ENCODE measurements at places on chromosomes 3 and 15.

GRCh38 chr3:10420745-10421475 lies 84.5 kb downstream of the ATP2B2 start:
- DNase-seq, result no peak

GRCh38 chr15:83209333-83209732 lies 1.7 kb upstream of the HDGFL3 start:
- DNase-seq, result no peak

DNA sequence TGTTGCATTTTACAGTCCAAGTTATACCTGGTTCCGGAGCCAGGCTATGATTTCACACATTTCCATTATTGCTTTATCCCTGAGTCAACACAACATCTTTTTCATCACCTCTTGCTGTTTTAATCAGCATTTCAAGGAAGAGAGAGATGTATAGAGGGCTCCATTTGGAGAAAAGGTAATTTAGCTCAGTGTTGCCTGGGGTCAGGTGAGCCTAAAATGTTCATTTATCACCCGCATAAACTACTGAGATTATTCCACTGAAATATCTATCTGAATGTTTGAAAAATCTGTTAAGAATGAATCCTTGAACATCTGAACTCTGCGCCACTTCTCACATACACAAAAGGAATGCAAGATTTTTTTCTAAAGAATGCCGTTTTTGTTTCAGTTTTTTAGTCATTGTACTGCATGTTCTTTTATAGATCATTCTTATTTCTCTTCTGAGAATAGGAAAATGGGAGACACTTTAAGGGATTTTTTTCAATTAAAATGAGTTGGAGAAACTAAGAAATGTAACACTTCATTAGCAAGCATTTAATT lies 51.5 kb upstream of the AGTR1 start:
- DNase-seq, result no peak

DNA sequence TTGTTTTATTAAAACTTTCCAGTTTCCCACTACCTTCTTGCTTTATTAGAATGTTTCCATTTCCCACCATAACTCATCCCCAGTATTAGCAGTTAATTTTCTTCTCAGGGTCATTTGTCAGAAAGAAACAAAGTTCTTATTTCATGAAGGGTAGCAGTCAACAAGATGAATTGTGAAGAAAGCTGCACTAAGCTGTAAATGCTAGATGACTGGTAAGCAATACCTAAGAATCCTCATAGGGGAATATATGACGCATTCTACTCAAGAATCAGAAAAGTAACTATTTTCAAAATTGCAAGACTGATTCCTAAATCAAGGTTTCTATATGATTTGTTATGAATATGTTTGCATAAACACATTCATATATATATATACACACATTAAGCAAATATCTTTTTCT lies 48.8 kb upstream of the WDR5B start:
- DNase-seq, result no peak

DNA sequence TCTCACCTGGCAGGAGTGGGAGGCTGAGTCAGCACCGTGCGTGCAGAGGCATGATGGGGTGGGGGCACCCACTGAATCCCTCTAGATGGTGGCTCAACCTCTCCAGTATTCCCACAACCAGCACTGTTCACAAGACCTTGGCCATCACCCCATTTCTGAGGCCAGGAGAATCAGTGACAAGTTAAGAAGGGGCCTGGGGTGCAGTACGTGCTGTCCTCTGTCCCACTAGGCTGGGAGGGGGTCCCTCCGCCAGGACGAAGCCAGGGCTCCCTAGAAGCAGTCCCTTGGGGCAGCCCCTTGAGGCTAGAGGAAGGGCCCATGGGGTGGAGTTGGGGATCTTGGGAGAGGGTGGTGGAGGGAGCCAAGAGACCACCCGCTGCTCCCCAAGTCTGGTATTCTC lies 4.8 kb downstream of the MYL3 start:
- no peak for DNase-seq

DNA sequence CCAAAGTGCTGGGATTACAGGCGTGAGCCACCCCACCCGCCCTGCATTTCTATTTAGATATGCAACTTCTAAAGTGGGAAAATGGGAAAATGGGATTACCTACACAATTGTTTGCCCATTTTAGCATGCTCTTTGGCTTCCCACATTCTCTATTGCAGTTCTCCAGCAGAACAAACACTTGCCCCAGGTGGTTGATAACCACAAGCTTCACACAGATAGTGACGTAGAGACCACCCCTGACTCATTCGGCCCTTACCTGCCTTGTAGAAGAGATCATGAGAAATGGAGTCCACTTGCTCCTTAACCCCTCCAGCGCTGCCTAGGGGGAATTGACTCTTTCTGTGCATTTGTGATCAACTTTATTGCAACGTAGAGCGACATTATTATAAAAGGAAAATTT lies 83.2 kb upstream of the RAP2B start:
- DNase-seq, result no peak

GRCh38 chr15:38551720-38552648 lies 12.6 kb downstream of the RASGRP1 start:
- DNase-seq, result no peak

- no peak for DNase-seq
These were observed 898.2 kb downstream of the MCTP2 start for GRCh38 chr15:95129574-95129973.

GRCh38 chr3:195104340-195104739 lies 166.6 kb downstream of the XXYLT1 start:
- no peak for DNase-seq

DNA sequence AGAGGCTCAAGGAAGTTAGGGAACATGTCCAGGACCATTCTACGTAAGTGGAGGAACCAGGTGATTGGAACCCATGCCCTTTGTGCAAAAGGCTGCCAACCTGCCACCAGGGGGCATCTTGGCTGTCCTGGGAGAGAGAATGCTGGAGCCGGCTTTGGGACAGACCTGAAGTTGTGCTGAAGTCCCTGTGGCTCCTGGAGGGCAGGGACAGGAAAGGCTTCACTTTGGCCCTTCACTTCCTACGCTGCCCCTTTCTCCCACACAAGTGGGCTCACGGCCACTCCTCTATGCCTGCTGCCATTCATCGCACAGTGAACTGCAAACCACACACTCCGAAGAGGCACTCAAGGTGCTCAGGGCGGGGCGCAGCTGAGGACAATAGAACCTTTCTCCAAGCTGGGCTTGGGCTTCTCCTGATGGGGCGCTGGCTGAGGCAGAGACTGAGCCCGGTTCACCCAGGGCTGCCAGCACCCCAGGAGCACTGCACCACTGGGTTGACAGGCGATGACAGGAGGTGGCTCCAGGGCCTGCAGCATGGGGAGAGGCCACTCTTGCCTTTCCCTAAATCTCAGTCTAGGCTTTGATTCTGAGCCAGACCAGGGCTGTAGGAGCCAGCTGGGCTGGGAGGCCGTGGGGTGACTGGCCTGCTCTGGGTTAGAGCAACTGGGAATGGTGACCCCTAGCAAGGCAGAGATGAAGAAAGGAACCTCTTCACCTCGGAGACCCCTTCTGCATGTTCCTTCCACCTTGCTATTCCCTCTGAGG lies 8.4 kb downstream of the SHF start:
- no peak for DNase-seq

GRCh38 chr3:73499787-73500186 lies 125.0 kb downstream of the PDZRN3 start:
- no peak for DNase-seq

DNA sequence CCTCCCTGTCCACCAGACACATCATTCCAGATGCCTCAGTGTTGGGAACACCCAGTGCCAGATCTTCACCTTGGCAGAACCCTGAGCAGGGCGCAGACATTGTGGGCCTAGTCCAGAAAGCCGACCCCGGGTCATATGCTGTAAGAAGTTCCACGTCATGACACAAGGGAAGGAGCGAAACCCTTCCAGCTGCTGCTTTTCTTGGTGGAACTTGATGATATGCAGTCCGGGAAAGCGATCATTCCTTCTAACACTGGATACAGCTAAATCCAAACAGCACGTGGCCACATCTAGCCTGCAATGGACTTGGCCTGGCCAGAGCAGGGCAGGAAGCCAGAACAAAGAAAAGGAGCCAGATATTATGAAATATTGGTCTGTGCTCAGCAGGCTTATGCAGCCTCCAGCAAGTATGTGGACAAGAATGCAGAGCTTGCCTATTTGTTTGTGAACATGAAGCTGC lies 22.0 kb downstream of the GASK1A start:
- DNase-seq, result no peak

- DNase-seq, result no peak
These were observed 62.7 kb upstream of the GK5 start for GRCh38 chr3:142287866-142288638.

DNA sequence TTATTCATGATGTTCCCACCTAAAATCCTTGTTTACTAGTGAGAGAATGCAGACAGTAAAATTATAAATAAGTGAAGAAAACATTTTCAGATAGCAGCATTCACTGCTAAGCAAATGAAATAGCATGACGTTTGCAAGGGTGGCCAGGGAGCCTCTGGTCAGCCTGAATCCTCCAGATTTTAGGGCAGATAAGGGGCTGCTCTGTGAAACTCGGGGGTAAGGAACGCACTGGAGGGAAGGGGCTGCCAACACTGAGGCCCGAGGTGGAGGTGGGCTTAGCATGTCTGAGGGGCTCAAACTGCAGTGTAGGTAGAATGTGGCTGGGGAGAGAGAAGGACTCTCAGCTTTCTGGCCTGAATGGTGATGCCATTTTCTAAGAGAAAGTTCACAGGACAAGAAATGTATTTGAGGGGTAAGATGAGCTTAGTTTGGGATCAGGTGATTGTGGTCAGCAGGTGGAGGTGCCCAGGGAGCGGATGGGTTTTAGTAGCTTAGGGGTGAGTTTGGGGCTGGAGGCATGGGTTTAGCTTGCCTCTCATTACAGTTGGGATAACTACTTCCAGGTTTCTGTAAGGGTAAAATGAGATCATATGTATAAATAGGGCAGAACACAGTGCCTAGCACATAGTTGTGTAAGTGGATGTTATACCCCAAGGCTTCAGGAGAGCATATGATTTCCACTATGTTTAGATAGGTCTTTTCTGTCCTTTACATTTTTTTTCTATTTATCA lies 20.5 kb downstream of the GPR171 start:
- no peak for DNase-seq

- peak; percentile 80 for DNase-seq
These were observed 27.6 kb upstream of the TRPM1 start for GRCh38 chr15:31128919-31129768.

- DNase-seq, result no peak
These were observed 65.9 kb downstream of the TFG start for GRCh38 chr3:100775226-100775625.

DNA sequence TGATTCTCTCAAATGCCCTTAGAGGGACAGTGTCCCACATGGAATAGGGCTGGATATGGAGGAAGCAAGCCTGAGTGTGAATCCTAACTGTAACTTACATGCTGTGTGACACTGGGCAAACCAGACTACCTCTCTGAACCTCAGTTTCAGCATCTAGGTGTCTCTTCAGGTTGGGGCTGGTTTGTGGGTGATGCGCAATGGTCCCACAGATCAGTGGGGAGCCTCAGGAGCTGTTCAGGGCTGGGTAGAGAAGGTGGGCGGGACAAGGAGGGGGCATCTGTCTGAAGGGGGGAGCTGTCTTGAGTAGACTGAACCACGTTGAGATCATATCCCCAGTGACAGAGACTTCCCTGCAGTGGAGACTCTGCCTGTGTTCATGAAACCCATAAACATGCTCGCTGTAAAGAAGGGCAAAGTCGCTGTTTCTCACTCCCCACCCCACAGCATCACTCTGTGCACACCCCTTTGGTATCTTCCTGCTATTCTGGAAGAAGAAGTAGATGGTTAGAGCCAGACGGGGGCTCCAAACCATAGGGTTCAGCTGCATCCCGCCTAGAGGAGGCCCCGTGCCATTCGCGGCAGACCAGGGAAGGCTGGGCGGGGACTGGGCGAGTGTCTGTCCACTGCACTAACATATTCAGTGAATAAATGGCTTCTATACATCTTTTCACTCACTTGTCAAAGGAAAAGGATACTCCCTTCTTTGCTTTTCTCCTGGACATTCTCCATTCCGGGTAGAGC lies 28.4 kb downstream of the SRPRB start:
- peak; percentile 43 for DNase-seq

- DNase-seq, result no peak
These were observed 40.6 kb downstream of the FAIM start for GRCh38 chr3:138649134-138649533.

- no peak for DNase-seq
These were observed 41.9 kb downstream of the GPR160 start for GRCh38 chr3:170079536-170080165.

DNA sequence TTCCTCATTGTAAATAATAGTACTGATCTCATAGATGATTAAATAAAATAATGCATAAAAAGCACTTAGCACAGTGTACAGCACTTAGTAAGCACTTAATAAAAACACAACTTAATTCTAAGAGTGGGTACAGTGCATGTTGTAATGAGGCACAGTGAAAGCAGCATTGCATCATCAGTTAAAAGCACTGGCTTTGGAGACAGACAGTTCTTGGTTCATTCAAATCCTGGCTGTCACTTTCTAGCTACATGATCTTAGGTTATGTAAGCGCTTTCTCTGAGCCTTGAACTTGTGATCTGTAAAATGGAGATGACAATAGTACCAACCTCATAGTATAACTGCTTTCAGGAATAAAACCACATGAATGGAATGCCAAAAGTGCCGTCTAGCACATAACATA lies 151.5 kb downstream of the DPH6 start:
- DNase-seq, result no peak
